CD4-positive, CD25-positive, alpha-beta regulatory T cell (primary cell): ENCODE measurements at places on chromosomes 4 and X. TPM values are rescaled to one million over a fixed set of nuclear protein-coding genes. Genes with fewer than 3 reads are reported as not detected.

GRCh38 chr4:5678977-5679376 is 29.4 kb downstream of the EVC2 start:
- no peak for DNase-seq

GRCh38 chr4:133136833-133137232 is 12.3 kb upstream of the PCDH10 start:
- DNase-seq, result no peak

GRCh38 chrX:75873993-75874392 is 88.9 kb upstream of the MAGEE2 start:
- no peak for DNase-seq

- no peak for DNase-seq
These were observed 45.9 kb downstream of the CDKL5 start for GRCh38 chrX:18471296-18471695.

- no peak for DNase-seq
These were observed 5.3 kb downstream of the IGFBP7 start for GRCh38 chr4:57104706-57105560.

DNA sequence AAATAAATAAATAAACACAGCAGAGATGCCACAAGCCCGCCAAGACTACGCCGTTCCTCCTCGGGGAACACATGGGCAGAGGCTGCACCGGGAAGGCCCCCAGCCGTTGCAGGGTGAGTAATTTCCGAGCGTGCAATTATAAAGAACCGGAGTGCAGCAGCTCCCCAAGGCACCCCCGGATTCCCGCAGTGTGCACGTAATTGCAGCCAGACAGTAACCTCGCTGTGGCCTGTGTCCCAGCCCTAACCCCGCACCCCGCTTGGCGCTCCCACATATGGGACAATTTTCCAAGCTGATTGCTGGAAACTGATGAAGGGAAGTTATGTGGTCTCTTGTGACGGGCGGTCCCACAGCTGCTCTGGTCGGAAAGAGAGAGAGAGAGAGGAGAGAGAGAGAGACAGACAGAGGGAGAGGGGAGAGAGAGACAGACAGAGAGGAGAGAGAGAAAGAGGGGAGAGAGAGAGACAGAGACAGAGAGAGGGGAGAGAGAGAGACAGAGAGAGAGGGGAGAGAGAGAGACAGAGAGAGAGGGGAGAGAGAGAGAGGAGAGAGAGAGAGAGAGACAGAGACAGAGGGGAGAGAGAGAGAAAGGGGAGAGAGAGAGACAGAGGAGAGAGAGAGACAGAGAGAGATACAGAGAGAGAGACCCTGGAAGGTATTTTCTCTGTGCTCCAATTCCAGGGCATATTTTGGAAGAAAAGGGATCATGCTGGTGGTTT is 275.4 kb downstream of the SHOX start:
- no peak for DNase-seq

ADH7 gene
- polyA plus RNA-seq, result not detected

RBM47 gene
- polyA plus RNA-seq, result 0.14 TPM
